ENCODE measurements at places on chromosomes 12 and 14. TPM values are rescaled to one million over a fixed set of nuclear protein-coding genes. Genes with fewer than 3 reads are reported as not detected.

The OTX2 gene
- total RNA-seq = not detected

The B4GALNT1 gene
- total RNA-seq = 9.1 TPM

The LRRC43 gene
- not detected for total RNA-seq

- H3K27me3 ChIP-seq = peaks cover 1% of the 10 kb centered on the region
- no peak overlapping the region for H3K4me3 ChIP-seq
- H3K4me1 ChIP-seq = no peaks in the 10 kb centered on the region
- H3K27ac ChIP-seq = no peak overlapping the region
- DNase-seq = no peak
Observed at GRCh38 chr14:67524634-67524963, 8.5 kb upstream of the PLEKHH1 start.

- H3K27ac ChIP-seq = no peak overlapping the region
- DNase-seq = no peak
- H3K4me3 ChIP-seq = no peak overlapping the region
- H3K27me3 ChIP-seq = no peaks in the 10 kb centered on the region
- no peaks in the 10 kb centered on the region for H3K4me1 ChIP-seq
- no peaks in the 10 kb centered on the region for H3K36me3 ChIP-seq
Observed at GRCh38 chr14:68349900-68350629, 442.8 kb downstream of the ZFP36L1 start.

DNA sequence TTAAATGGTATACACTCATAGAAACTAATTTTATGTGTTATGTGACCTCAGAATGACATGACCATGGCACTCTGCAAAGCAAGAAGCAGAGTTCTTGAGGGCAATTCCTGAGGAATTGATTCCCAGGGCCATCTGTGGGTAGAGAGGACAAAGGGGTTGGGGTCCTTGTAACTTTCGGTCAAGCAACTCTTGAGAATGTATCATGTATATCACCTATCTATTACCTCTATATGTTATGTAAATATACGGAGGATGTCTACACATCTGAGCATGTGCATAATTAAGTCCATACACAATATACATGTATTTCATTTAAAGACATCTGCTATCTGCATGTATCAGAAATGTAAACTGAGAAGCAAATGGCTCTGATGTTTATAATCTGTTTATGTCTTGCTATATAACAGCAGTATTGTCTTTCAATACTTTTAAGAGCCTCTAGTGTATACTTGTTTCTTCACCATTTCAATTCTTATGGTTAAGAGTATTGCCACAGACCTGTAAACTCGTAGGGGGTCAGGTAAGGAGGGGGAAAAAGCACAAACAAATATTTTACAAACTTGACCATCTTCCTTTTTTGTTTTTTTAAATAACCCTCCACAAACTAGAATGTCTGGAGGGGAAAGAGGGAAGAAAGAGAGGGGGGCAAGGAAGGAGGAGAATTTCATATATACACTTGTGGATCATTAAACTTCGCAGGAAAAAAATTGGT lies 4.5 kb downstream of the FOXA1 start:
- H3K36me3 ChIP-seq = no peaks in the 10 kb centered on the region
- H3K27me3 ChIP-seq = peaks cover 98% of the 10 kb centered on the region
- DNase-seq = no peak
- no peak overlapping the region for H3K4me3 ChIP-seq
- no peak overlapping the region for H3K27ac ChIP-seq

All from psoas muscle (tissue), 8 donors.